ENCODE measurements at places on chromosomes 6 and 20. TPM values are rescaled to one million over a fixed set of nuclear protein-coding genes. Genes with fewer than 3 reads are reported as not detected.

The BANF2 gene
- total RNA-seq = not detected

The GPX6 gene
- not detected for total RNA-seq

The ID4 gene
- 44.3 TPM for total RNA-seq

The CYP39A1 gene
- 7.5 TPM for total RNA-seq

The TENT5A gene
- total RNA-seq = 101 TPM

The AGER gene
- total RNA-seq = 5.9 TPM

The RWDD2A gene
- 6.5 TPM for total RNA-seq

The CRISP2 gene
- total RNA-seq = not detected

The GGTLC1 gene
- not detected for total RNA-seq

The FAM83C gene
- not detected for total RNA-seq

The CYB5R4 gene
- total RNA-seq = 10.3 TPM

The RSPO3 gene
- 1.9 TPM for total RNA-seq

- no peak overlapping the region for H3K4me3 ChIP-seq
- DNase-seq = no peak
- H3K27me3 ChIP-seq = no peaks in the 10 kb centered on the region
- H3K36me3 ChIP-seq = no peaks in the 10 kb centered on the region
- peak overlapping the region; percentile 40 for H3K27ac ChIP-seq
- peaks cover 10% of the 10 kb centered on the region for H3K4me1 ChIP-seq
Measured at GRCh38 chr20:36110994-36111393, 43.5 kb upstream of the EPB41L1 start.

- H3K4me3 ChIP-seq = no peak overlapping the region
- no peak for DNase-seq
- H3K4me1 ChIP-seq = no peaks in the 10 kb centered on the region
- H3K36me3 ChIP-seq = no peaks in the 10 kb centered on the region
- no peak overlapping the region for H3K27ac ChIP-seq
Measured at GRCh38 chr20:9172851-9173250, 104.0 kb downstream of the PLCB4 start.

- H3K36me3 ChIP-seq = no peaks in the 10 kb centered on the region
- no peak overlapping the region for H3K4me3 ChIP-seq
- no peak for DNase-seq
- no peak overlapping the region for H3K27ac ChIP-seq
Measured at GRCh38 chr6:54588176-54588575, 258.4 kb upstream of the FAM83B start.

DNA sequence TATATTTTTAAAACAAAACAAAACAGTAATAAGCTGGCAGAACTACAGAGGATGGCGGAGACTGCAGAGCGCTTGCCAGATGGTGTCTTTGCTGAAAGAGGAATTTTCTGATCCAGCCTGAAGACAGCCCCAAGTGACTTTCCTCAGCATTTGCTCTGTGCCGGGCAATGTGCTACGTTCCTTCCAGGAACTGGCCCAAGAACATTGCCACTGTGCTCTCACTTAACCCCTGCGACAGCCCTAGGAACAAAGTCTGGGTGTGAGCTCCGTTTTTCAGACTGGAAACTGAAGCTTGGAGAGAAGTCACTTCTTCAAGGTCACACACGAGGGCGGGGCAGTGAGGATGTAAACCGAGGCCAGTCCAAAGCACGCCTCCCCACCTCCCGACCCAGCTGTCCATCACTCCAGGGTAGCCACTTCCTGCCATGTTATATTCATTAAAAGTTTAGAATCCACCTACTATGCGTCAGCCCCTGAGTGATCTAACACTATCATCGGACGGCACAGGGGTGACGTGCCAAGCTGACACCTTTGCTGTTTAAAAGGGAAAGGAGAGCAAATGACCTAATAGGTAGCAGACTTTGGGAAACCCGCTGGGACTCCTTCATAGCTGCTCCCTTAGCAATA lies 22.3 kb upstream of the BMP7 start:
- no peak overlapping the region for H3K4me3 ChIP-seq
- H3K27ac ChIP-seq = no peak overlapping the region
- no peaks in the 10 kb centered on the region for H3K27me3 ChIP-seq
- H3K36me3 ChIP-seq = no peaks in the 10 kb centered on the region

DNA sequence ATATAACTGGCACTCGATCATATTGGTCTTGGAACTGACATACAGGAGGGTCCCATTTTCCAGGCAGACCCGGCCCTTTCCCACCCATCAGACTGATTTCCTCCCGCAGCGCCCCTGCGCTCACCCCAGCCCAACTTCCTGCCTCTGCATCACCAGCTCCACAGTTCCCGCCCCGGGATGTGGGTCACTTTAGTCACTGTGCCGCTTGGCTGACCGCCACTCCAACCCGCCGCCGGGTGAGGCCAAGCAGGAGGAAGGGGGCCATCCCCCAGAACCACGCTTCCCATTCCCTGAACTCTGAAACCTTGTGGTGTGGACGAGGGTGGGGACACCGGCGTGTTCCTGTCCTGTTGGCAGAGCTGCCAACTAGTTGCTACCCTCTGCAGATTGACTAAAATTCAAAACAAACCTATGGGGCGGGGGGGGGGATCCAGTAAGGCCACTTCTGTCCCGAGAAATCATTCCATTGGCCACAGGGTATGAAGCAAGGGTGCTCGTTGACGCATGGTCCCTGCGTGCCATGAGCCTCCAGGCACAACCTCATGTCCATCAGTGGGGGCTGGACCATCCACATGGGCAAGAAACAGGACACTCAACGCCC lies 12.3 kb downstream of the TGM2 start:
- H3K4me1 ChIP-seq = peaks cover 22% of the 10 kb centered on the region
- peak overlapping the region; percentile 79 for H3K27ac ChIP-seq
- DNase-seq = peak; percentile 60

GRCh38 chr6:139080255-139080920 lies 51.8 kb downstream of the ABRACL start:
- no peak for DNase-seq
- H3K36me3 ChIP-seq = no peaks in the 10 kb centered on the region
- H3K27ac ChIP-seq = no peak overlapping the region
- H3K4me1 ChIP-seq = no peaks in the 10 kb centered on the region
- no peak overlapping the region for H3K4me3 ChIP-seq

DNA sequence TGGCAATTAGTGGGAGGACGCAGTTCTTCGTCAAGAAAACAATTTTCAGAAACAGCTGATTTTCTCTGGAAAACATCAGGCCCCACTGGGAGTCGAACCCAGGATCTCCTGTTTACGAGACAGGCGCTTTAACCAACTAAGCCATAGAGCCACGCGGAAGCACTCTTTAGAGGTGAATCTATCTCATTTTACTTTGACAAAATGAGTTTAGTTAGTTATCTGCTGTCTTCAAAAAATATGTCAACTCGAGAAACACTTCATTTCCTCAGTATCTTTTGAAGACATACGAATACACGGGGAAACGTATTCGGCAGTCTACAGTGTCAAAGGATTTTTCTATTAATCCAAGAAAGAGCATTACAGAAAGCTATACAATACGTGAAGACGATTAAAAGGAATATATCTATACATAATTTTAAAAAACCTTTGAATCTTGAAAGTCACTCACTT lies 26.7 kb downstream of the GPX6 start:
- DNase-seq = peak; percentile 71
- H3K36me3 ChIP-seq = no peaks in the 10 kb centered on the region
- H3K27me3 ChIP-seq = no peaks in the 10 kb centered on the region

- peak overlapping the region; percentile 64 for H3K27ac ChIP-seq
- DNase-seq = no peak
- H3K36me3 ChIP-seq = no peaks in the 10 kb centered on the region
- H3K4me1 ChIP-seq = peaks cover 11% of the 10 kb centered on the region
Measured at GRCh38 chr20:32278199-32278643, 770 bp downstream of the KIF3B start.

DNA sequence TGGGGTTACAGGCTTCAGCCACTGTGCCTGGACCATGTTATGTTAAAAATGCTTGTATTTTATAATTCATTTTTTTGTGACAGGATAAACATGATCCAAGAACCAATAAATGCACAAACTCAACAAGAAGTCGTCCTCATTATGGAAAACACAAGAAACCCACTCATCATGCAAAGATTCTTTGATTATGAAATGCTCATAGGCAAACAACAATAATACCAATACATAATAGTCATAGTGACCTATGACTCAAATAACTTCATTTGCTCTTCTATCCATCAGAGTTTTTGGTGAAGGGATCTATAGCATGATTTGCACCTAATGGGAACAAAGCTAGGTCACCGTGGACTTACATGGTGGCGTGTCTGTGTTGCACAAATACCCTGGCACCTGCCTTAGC lies 217.1 kb upstream of the THEMIS start:
- peaks cover 2% of the 10 kb centered on the region for H3K4me1 ChIP-seq
- no peak for DNase-seq
- H3K36me3 ChIP-seq = no peaks in the 10 kb centered on the region

DNA sequence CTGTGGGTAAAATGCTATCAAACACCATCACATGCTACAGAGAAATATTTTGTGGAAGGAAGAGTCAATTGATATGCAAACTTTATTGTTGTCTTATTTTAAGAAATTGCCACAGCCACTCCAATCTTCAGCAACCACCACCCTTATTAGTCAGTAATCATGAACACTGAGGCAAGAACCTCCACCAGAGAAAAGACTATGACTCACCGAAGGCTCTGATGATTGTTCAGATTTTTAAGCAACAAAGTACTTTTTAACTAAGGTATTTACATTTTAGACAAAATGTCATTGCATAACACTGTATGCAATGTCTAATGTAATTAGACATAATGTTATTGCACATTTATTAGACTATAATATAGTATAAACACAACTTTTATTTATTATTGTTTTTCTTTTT lies 26.2 kb upstream of the MMP24 start:
- no peak overlapping the region for H3K4me3 ChIP-seq
- H3K36me3 ChIP-seq = no peaks in the 10 kb centered on the region
- no peaks in the 10 kb centered on the region for H3K27me3 ChIP-seq
- H3K27ac ChIP-seq = no peak overlapping the region
- H3K4me1 ChIP-seq = no peaks in the 10 kb centered on the region

GRCh38 chr6:44723439-44724197 lies 336.1 kb downstream of the CDC5L start:
- H3K4me1 ChIP-seq = no peaks in the 10 kb centered on the region
- H3K36me3 ChIP-seq = no peaks in the 10 kb centered on the region
- H3K27ac ChIP-seq = no peak overlapping the region
- DNase-seq = no peak
- no peak overlapping the region for H3K4me3 ChIP-seq

DNA sequence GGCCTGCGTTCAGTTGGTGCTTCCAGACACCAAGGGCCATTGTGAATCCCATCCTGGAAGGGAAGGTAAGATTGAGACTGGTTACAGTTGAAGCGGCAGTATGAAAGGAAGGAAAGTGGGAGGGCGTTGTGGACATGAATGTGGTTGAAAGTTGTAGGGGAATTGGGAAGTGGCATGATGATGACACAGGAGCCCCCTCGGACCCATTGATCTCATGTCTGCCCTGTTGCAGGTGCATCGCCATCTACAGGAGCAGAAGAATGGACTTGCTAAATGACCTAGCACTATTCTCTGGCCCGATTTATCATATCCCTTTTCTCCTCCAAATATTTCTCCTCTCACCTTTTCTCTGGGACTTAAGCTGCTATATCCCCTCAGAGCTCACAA lies 5.5 kb downstream of the HLA-DQA1 start:
- H3K36me3 ChIP-seq = no peaks in the 10 kb centered on the region
- no peaks in the 10 kb centered on the region for H3K27me3 ChIP-seq
- no peak overlapping the region for H3K27ac ChIP-seq
- no peak overlapping the region for H3K4me3 ChIP-seq

GRCh38 chr6:33716890-33717632 lies 5.6 kb upstream of the UQCC2 start:
- H3K36me3 ChIP-seq = no peaks in the 10 kb centered on the region
- DNase-seq = no peak
- peaks cover 17% of the 10 kb centered on the region for H3K4me1 ChIP-seq
- H3K27ac ChIP-seq = no peak overlapping the region
- H3K27me3 ChIP-seq = no peaks in the 10 kb centered on the region
- H3K4me3 ChIP-seq = no peak overlapping the region

GRCh38 chr20:63963784-63964301 lies 5.9 kb downstream of the ZNF512B start:
- no peaks in the 10 kb centered on the region for H3K27me3 ChIP-seq
- H3K4me1 ChIP-seq = peaks cover 5% of the 10 kb centered on the region
- no peak overlapping the region for H3K27ac ChIP-seq
- DNase-seq = no peak
- no peak overlapping the region for H3K4me3 ChIP-seq

- no peaks in the 10 kb centered on the region for H3K27me3 ChIP-seq
- H3K4me3 ChIP-seq = no peak overlapping the region
Measured at GRCh38 chr6:328136-328670, 35.9 kb downstream of the DUSP22 start.

- H3K36me3 ChIP-seq = no peaks in the 10 kb centered on the region
- H3K27me3 ChIP-seq = no peaks in the 10 kb centered on the region
- H3K27ac ChIP-seq = no peak overlapping the region
- no peaks in the 10 kb centered on the region for H3K4me1 ChIP-seq
- no peak overlapping the region for H3K4me3 ChIP-seq
- no peak for DNase-seq
Measured at GRCh38 chr20:1010659-1011058, 8.5 kb upstream of the RSPO4 start.

DNA sequence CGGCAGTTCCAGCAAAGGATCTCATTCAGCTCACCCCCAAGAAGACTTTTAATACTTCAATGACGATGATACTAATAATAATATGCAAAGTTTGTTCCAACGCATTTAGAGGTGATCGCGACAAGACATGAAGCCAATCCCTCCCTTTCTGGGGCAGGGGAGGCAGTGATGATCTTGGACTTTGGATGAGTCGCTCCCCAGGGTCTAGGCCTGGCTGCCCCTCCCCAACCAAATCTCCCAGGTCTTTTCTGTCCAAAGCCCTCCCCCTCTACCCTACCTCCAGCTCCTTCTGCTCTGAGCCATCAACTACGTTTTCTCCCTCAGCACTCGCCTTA lies 33.9 kb downstream of the HLA-A start:
- H3K4me3 ChIP-seq = peak overlapping the region; percentile 22
- no peak for DNase-seq
- peaks cover 13% of the 10 kb centered on the region for H3K4me1 ChIP-seq
- no peaks in the 10 kb centered on the region for H3K36me3 ChIP-seq
- peak overlapping the region; percentile 59 for H3K27ac ChIP-seq
- H3K27me3 ChIP-seq = peaks cover 38% of the 10 kb centered on the region

DNA sequence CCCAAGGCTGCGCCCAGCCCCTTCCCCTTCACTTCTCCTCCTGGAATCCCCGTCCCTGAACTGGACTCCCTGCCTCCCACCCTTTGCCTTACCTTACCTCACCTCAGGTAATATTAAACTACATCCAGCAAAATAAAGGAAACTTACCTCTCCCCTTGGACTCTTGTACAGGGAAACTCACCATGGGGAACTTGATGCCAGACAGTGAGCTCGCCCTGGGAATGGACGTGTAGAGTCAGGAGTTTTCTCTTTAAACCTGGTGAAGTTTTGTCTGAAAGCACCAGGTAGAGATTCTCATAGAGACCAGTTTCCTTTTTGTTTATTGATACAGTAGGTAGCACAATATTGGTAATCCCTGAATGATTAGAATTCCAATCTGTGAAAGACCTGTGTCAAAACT lies 544 bp upstream of the HLA-C start:
- DNase-seq = peak; percentile 19
- peaks cover 6% of the 10 kb centered on the region for H3K27me3 ChIP-seq
- H3K27ac ChIP-seq = peak overlapping the region; percentile 95
- H3K36me3 ChIP-seq = no peaks in the 10 kb centered on the region
- H3K4me3 ChIP-seq = peak overlapping the region; percentile 17
